ENCODE measurements at places on chromosomes 16 and 17.

DNA sequence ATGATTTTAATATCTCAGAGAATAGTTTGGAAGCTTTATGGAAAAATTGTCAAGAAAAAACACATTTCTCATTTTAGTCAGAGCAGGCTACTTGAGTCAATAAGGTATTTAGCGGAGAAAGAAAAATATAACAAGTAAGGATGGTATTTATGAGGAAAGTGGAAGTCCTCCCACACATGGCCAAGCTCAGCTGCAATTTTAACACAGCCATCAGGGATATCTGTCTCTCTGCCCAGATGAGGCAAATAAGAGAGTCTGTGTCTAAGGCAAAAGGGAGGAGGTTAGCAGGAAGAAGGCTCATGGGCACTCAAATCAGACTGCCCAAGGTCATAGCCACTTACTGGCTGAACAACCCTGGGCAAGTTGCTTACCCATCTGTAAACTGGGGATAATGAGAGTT is 5.2 kb upstream of the CMTM2 start:
- no peak for DNase-seq

DNA sequence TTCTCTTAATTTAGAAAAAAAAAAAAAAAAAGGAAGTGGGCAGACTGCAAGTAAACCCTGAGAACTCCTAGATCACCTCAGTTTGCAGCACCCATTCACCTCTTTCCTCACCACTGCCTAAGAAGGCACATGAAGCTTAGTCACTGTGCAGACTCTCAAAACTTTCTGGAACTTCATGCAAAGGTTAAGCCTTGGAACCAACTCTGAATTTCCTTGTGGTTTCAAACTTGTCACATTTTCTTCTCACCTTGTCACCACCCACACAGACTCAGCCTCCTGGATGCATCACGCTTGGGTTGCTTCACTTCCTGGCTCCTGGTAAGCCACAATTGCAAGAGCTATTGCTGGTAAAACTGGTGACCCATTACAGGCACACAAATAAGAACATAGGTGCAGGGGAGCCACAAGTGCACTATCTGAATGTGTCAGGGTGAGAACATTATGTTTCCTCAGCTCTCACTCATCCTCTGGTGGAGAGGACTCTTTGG is 15.0 kb upstream of the CPD start:
- peak; percentile 95 for DNase-seq

GRCh38 chr17:20225162-20226115 is 216.3 kb downstream of the SPECC1 start:
- no peak for DNase-seq

DNA sequence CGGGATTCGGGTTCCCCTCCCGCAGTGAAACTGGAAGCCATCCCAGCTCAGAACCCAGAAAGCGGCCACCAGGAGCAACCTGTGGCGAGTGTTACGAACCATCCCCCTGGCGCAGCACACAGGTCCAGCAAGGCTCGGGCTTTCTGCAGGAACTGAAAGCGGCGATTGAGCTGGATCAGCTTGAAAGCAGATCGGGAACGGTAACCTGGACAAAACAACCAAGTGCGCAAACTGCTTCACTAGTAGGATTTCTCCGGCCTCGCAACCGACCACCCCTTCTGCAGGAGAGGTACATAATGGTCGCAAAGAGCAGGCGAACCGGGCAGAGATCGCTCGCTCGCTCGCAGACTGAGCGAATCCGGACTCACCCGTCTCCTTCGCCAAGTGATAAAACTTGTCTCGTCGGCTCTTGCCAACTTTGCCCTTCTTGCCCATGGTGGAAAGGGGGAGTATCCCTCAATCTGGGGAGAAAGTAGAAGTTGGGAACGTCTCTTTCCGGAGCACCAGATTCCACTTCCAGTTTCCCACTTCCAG is 696 bp upstream of the PSMC5 start:
- no peak for DNase-seq

DNA sequence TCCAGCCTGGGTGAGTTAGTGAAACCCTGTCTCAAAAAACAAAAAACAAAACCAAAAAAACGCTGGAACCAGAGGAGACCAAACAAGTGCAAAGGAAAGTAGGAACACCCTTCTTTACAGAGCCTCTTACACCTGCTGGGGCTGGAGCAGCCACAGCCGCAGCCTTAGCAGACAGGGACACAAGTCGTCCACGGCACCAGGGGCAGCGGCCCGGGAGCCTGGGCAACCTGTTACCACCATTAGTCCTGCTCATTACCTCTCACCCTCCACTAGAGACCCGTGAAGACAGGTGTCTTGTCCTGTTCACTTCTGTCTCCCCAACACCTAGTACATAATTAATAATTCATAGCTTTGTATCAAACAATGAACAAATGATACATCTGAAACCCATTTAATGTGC is 83.6 kb downstream of the C16orf78 start:
- DNase-seq, result no peak

- DNase-seq, result no peak
Measured at GRCh38 chr16:1510941-1511351, 17.8 kb downstream of the TELO2 start.

GRCh38 chr16:19882186-19882585 is 2.5 kb downstream of the GPRC5B start:
- DNase-seq, result no peak

GRCh38 chr16:12201866-12202265 is 225.3 kb downstream of the SNX29 start:
- DNase-seq, result no peak

- DNase-seq, result no peak
Measured at GRCh38 chr17:82835122-82835521, 4.7 kb downstream of the ZNF750 start.

DNA sequence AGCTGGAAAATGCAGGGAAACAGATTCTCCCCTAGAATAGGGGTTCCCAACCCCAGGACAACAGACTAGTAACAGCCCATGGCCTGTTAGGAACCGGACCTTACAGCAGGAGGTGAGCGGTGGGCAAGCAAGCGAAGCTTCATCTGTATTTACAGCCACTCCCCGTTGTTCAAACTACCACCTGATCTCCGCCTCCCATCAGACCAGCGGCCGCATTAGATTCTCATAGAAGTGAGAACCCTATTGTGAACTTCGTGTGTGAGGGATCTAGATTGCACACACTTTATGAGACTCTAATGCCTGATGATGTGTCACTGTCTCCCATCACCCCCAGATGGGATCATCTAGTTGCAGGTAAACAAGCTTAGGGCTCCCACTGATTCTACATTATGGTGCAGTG is 3.5 kb downstream of the CD300LB start:
- no peak for DNase-seq

- no peak for DNase-seq
Measured at GRCh38 chr16:1428511-1428910, 2.4 kb upstream of the PERCC1 start.

DNA sequence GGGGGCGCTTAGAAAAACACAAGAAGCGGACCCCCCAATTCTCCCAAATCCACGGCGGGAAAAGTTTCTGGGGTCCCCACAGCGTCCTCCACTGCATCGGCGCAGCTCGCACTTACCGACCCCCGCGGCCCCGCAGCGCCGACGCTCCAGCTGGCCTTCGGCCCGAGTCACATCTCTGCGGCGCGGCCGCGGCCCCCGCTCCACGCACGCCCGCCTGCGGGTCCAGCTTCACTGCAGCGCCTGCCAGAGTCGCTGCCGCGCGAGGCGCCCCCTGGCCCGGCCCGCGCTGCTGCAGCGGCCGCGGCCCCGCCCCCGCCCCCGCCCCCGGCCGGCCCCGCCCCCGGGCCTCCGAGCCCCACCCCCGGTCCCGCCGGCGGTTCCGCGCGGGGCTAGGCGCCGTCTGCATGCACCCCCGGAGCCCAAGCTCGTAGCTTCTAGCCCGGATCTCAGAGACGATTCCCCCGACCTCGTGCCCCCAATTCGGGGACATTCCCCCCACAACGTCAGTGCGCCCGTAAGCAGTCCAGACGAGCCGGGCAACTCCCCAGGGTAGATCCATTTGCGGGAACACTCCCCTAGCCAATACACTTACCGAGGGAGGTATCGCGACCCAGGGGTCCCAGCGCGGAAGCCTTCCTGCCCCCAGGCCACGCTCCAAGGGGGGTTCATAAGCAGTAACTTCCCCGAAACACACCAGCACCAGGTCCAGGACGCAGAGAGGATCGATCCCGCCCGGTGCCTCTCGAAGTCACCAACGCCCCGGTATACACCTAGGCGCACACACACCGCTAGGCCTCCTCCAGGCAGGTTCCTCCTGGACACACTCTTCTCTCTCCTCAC is at the start of gene GPRC5B:
TSS of gene GPRC5B (minus strand) at position 238 of the 840 bp plus-strand sequence. CDS start 12,003 bp downstream, outside the sequence.
- peak; percentile 47 for DNase-seq

All from CD8-positive, alpha-beta T cell (primary cell).